ENCODE measurements at places on chromosomes 1 and 21.

GRCh38 chr1:89022167-89022959 is at the start of gene GBP3:
TSS of gene GBP3 (minus strand) at chr1:89022866. CDS start at chr1:89020721, 2,145 bp downstream.
- DNase-seq: peak; percentile 72

GRCh38 chr1:224894915-224895314 is 34.6 kb upstream of the DNAH14 start:
- DNase-seq: no peak

DNA sequence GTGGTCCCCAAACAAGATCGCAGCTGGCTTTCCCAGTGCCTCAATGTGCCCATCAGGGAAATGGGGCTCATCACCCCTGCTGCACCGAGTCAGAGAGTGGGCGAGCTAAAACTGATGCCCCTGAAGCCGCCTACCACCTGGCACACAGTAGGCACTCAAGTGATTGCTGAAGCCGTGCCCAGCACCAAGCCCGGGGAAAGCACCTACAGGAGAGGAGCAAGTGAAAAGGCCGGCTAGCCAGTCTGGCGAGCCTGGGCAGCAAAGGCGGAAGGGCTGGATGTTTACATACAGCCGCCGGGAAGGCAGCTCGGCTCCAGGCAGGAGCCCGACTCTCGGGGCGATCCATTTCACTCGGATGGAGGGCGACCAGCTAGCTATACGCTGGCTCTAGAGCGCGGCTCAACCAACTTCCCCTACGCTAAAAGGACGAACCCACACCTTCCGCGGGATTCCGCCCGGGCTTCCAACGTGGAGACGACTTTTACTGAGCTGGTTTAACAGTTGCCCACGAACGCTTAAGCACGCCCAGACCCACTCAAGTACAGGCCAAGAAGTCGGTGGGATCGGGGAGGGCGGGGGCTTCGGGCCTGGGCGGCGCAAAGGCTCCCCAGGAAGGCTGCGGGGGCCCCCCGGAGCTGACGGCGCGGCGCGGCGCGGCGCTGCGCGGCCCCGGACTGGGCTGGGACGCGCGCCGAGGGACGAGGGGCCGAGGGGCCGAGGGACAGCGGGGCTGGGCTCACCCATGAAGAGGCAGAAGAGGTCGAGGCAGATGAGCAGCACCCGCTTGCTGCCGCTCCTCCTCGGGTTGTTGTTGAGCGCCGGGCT is 1.0 kb downstream of the PLPP3 start:
- DNase-seq: no peak

DNA sequence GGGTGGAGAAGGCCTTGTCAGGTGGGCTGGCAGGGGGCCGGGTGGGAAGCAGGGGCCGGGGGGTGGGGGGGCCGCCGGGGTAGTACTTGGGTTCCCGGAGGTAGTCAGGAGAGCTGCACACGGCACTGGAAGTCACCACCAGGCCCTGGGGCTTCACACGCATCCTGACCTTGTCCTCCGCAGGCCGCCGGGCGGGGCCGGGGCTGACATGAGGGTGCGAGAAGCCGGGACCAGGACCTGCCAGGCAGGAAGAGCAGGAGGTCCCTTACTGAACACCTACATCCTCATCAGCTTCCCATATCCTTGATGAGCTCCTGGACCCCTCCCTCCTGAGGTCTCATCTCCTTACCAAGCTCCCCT is 52.0 kb downstream of the AHDC1 start:
- no peak for DNase-seq
